ENCODE measurements at places on chromosomes 7 and 10. TPM values are rescaled to one million over a fixed set of nuclear protein-coding genes. Genes with fewer than 3 reads are reported as not detected.
A peak's percentile ranks its signal among the peaks of the same experiment; 100 is the strongest.

AKR1C4 gene
- polyA plus RNA-seq, result not detected

PON1 gene
- polyA plus RNA-seq, result 0.64 TPM

DNA sequence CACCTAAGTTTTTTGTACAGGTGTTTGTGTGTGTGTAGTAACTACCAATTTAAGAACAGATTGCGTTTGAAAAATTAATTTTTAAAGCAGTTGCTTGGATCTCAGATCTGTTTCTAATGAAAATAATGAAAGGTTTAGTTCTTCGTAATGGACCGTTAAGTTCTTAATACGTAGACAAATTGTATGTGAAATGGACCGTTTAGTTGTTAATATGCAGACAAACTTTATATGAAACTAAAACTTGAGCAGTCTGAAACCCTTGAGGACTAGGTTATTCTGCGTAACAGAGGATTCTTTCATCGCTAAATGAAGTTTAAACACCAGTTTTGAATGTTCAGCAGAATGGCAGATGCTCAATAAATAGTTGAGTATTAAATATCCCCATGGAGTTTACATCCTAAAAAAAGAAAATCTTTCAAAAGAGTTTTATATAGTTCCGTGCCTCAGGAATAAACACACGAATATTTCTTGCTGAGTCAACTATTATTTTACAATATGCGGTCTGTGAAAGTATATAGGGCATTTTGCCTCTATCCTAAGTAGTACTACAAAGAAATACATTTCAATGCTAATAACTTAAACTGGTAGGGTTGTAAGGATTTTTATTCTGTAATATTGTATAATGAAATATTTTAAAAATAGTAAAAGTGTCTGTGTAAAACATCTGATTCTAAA is 1.2 kb downstream of the DBF4 start:
- no peak for DNase-seq

GRCh38 chr7:44116789-44117666 is 6.3 kb downstream of the POLD2 start:
- DNase-seq, result no peak

GUSB gene
- 65.5 TPM for polyA plus RNA-seq

TBX20 gene
- not detected for polyA plus RNA-seq

DNA sequence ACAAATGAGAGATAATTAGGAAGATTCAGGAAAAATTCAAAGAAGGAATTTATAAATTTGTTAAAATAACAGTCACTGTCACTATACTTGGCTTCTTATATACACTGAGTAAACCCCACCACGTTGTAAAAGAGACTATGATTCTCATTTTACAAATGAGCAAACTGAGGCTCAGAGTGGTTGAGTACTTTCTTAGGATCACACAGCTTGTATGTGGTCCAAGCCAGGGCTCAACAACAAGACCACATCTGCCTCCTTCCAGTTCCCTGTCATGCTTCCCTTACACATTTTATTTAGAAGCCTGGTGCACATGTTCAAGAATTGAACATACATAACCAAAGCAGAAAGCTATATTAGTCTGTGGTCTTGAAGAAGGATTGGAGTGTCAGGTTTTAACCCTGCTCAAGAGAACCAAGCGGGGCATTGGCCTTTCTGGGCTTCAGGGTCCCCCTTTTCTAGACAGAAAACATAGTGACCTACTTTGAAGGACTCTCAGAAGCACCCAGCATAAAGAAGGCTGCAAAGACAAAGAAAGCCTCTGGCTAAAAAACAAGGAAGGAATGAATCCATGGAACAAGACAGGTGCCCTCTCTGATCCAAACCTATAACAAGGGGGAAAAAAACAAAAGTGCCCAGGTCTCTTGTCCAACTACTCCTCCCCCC is 846 bp downstream of the MRLN start:
- no peak for DNase-seq

- peak; percentile 30 for DNase-seq
These were observed 109.1 kb downstream of the CHCHD3 start for GRCh38 chr7:132972745-132973144.

DNA sequence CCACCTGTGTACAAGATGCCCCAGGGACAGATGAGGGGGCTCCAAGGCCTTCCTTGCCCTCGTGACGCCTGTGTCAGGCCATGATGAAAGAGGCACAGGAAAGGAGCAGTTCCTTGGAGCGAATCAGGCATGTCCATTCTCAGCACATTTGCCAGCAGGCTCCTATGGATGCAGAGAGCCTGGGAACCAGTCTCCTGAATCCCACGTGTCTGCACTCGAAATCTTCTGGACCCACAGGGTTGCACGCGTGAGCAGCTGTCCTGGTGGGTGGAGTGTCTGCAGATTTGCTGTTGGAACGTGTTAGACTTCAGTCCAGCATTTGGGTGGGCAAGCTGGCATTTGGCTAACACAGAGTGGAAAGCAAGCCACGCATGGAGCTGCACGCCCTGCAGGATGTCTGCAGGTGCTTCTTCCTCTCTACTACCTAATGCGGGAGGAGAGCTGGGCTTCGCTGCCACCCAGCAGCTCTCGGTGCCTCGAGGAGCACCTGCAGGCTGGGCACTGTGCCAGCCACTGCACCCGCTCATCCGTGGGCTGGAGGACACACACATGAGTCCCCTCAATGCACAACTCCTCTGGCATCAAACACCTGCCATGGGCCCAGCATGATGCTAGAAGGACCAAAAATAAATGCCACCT is 140.7 kb downstream of the PAXIP1 start:
- DNase-seq, result no peak

DNA sequence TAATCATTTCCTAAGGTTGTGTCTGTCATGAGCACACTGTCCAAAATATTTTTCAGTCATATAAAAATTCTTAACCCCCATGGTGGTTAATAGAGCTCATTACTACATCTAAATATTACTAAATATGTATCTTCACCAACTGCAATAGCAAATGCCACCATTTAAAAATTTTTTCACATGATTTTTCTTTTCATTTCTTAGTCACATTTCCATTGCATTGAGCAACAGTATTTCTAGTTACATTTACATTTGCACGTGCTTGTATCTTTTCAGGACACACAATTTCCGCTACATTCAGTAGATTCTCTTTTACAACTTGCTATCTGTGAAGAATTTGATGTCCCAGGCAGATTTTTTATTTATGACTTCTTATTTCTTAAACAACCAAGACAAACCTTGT is 5.2 kb upstream of the TAS2R40 start:
- DNase-seq, result no peak
